ENCODE measurements at places on chromosomes 3 and 15.

DNA sequence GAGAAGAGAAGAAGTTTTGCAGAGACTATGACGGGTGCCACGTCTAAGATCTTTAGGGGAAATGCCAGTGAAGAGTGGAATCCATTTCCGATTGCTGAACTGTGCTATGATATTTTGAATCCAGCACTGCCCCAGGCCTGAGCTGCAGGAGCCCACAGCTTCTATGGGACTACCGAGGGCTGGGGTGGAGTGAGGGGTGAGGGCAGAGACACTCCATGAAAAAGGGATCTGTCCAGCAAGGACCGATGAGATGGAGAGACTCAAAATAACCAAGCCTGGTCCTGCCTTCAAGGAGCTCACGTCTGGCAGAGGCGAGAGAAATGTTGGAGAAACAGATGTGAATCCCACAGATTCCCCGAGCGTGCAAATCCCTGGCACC is 79.8 kb upstream of the MEF2A start:
- DNase-seq, result no peak

DNA sequence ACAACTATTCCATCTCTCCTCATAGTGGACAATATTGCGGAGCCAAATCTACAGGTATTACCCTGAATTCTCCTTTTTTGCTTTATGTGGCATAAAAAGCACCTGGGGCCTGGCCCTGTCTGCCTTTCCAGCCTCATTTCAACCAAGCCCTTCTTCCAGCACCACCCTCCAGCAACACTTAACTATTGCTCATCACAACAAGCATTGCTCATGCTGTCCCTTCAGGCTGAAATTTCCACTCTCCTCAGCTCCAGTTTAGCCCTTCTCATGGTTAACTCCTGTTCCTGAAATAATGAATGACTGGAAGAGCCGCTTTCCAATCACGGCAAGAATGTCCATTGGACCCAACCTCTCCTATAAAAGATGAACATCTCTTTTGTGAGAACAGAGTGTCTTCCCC is 107.4 kb downstream of the P2RY1 start:
- no peak for DNase-seq

DNA sequence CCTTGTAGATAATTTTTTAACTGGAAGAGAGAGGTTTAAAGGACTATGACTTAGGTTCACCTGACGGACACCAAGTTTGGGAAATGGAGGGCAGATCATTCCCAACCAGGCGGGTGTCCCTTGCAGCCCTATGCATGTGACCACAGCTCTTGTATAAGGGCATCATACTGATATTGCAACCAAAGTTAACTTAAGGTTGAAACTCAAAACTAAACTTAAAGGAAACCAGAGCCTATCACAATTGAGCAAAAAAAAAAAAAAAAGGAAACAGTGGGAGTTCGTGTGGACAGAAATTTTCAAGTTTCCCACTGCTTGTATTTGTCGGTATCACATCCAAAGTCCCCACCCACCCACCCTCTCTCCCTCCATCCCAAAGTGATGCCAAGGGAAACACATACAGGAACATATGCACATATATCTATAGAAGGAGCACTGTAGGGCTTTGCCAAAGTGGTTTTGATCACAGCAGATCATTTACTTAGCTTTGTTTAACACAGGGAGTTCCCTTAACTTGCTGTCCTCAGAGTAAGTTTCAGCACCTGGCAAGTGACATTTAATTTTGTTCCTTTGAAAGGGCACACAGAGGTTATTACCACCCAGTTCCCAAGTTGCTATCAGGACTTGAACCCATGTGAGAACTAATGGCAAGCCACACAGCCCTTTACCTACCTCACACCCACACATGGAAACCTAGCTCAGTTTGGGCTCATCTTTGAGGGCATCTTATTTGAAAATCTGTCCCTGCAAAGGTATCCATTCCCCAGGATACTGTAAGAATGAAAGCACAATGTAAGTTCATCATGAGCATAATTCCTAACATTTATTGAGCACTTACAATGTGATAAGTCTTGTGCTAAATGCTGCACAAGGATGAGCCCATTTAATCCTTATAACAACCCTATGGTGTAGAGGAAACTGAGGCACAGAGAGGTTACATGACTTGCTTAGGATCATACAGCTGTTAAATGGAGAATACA is 204.5 kb upstream of the CMC1 start:
- DNase-seq, result no peak

- no peak for DNase-seq
These were observed 6.7 kb downstream of the SLC51A start for GRCh38 chr3:196222876-196223595.

- no peak for DNase-seq
These were observed 91.4 kb upstream of the MEX3B start for GRCh38 chr15:82137261-82137660.

DNA sequence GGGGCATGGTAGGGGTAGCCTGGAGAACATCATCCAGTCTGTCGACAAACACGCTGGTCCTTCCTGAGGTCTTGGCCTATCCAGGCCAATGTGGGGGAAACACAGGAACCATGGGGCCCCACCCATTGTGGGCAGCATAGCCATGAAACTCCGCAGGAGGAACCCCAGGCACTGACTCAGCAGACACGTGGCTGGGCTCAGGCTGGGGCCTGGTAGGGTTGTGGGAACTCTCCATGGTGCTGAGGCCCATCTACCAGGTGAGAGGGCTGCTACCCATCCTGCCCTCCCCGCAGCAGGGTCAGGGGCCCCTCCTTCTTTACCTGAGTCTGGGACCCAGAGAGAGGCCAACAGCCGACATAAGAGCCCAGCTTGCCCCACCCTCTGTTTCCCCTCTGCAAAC is 22.6 kb upstream of the CACNA2D2 start:
- DNase-seq, result no peak

DNA sequence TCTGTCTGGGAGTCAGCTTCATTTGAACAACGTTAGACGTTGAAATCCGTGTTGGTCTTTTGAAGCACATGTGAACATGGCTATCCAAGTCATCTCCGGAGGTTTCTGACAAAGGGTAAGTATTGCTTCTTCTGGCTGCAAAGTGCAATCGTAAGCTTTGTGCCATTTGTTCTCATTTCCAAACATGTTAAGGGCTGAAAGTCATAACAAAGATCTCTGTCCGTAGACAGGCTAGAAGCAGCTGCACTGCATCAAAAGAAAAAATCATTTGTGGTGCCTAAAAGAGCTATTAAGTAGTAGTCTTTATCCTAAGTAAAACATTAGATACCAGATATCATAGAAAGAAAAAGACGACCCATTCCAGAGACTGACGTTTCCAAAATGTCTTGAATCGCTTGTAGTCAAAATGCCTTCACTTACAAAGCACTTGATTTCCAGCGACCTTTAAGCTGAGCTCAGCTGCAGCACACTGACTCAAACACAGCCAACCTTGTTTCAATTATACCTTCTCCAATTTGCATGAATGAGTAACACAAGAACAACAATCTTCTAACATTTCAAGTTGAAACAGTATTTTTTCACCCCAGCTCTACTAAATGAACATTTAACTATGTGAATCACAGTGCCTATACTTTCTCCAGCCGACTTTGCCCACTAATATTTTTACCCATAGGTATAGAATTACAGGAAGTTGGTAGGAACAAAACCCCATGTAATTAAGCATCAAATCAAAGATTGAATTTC is 76.6 kb downstream of the NEDD4 start:
- DNase-seq, result no peak

DNA sequence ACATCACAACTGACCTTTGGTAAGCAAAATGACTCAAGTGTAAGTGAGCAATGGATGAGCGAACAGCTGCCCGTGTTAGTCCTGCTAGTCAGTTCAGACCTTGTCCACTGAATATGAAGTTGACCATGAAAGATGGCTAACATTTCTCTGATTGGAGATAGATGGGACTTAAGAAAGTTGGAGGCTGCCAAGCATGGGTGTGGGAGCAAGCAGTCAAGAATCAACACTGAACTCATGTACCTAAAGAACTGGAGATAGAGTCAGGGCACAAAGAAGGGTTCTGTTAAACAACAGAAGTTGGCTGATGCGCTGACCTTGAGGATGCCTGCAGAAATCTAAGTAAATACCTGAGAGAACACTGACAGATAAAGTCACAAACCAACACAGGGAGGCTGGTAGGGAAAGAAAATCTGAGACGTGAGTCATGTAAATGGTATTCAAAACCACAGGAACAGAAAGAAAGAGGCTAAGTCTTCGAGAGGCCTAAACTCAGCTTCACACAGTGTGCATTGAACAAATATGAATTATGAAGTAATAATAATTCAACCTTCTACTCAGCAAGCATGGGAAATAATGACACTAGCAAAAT is 30.7 kb upstream of the ANPEP start:
- DNase-seq, result no peak

DNA sequence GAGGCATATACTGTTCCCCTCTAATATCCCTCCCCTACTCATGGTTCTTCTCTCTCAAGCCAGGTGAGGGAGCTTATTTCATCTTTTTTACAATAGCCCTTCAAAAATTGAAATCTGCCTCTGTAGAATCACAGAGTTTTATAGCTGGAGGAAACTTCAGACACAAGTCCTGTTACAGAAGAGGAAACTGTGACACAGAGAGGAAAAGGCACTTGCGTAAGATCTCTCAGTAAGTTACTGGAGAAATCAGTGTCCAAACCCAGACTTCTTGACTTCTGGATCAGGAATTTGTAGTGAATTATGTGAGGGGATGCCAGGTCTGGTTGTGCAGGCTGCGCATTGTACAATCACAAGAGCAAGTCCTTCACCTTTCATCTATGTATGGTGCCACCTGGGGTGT is 4.6 kb downstream of the FGD5 start:
- DNase-seq, result no peak

GRCh38 chr3:45119824-45120358 is 26.3 kb downstream of the CDCP1 start:
- no peak for DNase-seq

DNA sequence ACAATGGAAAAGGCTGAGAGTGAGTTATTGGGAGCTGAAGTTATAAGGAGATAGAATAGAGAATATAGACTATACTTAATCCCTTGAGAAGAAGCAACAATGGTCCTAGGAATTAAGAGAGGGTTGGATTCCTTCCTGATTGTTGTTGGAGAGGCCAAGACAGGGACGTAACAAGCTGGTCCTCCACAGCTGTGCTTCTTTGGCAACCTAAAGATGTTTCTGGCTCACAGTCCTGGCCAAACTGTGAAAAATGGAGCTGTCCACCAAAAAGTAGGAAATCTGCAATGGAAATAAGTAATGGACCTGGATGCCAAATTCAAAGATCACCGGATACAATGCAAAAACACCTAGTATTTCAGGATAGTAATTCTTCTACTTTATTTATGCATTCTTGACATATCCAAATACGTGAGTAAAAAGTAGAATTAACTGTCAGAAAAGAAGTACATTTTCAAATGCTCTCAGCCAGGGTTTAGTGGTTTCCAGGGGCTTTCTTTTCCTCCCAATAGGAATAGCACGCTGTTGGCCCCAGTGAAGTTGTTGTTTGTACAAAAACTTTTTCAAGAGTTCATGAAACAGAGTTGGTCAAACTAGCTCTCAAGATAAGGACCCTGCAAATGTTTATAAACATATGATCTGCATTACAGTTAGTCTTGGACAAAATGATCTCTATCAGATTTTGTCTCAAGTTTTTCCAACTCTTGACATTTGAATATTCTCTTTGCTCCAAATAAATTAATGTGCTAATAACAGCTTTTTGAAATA is 28.3 kb downstream of the CERS3 start:
- no peak for DNase-seq

DNA sequence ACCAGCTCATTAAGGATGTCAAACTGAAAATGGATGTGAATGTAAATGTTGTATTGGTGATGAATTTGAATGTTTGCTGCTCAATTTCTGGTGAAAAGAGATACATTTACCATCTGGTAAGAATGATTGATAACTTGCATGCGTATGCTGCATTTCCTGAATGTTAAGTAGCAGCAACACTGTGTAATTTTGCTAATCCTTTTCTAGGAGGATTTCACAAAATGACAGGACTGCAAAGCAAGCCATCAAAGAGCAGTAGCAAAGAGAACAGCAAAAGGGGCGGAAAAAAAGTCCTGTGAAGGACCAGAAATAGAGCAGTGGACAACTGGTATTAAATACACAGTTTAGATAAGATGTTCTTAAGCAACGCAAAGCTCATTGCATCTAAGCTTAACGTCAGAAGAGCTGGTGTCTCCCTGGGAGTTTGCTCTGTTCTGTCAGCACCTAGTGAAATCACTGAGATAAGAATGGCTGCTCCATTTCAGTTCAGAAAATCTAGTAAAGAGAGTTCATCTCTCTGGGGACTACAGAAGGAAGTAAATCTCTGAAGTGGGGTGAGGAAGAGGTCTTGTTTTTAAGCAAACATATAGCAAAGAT is 23.5 kb upstream of the PAQR5 start:
- no peak for DNase-seq

GRCh38 chr15:64695561-64695992 is 79.8 kb downstream of the RBPMS2 start:
- DNase-seq, result no peak

DNA sequence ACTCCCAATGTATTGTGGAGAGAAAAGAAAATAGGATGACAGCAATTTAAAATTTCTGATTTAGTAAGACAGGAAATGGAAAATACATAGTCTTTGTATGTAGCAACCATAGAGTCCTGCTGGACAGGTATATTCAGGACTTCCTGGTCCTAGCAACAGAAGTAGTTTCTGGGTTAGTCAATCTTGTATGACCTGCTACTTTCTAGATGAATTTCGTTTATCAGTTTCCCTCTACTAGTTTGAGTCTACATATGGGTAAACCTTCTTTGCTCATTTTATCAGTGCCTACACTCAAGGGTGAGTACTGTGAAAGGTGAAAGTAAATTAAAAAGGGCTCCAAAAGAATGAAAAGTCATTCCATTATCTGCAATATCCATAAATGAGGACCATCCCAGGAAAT is 309.8 kb downstream of the UNC13C start:
- no peak for DNase-seq

DNA sequence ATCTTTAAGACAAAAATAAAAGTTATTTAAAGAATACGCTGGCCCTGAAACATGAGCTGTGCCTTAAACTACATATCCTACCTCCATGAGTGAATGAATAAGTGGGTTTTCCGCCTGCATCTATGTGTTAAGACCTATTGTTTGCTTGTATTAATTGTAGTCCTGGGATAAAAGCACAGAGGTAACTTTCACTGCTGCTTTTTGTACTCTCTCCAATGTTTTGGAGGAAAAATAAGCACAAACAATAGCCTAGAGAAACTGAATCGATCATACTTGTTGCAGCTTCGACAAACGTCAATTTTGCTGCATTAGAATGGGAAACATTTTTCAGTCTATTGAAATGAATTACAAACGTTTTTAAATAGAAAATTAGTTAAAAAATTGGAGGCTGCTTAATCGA is 1.3 kb upstream of the CTNNB1 start:
- no peak for DNase-seq

Measured in cortex of kidney (tissue), 1 donor.